SW480 (cell line): ENCODE measurements at places on chromosomes 4 and X.
A peak's percentile ranks its signal among the peaks of the same experiment; 100 is the strongest.

DNA sequence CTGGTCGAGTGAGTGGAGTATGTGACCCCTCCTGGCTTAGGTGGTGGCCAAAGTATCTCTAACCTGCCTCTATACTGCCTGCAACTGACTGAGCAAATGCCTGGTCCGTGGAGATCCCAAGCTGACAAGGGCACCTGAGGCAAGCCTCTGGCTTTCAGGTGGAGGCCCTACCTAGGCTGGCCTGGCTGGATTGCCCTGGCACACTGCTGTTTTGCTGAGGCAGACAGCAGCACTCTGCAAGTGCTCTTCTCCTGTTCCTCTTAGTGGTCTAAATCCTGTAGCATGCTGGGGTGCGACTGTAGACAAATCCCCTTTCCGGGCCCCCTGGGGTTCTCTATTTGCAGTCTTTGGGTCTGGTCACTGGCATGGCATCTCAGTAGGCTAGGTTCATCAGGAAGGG, 44.8 kb downstream of the PNMA5 start:
- DNase-seq, result no peak

DNA sequence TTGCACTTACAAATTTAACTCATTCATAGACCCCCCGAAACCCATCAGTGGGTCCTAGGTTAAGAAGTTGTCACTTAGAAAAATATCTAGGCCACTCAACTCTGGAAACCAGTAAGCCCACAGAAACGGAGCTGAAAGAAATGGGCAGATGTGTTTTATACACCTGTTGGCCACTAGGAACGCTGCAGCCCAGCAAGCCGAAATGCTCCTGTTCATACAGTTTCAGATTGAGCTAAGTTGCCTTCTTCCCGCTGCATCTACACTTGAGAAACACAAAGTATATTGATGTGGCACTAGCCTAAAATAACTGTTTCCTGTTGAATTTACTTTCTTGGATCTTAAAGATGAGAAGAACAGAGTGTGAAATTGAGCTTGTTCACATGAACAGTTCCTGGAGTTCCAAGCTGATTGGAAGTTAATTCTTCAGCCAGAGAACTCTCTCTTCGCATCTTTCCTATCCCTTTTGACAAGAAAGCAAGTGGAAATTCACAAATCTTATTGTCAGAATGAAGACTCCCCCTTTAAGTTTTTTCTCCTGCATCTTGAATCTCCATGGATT, 174.1 kb downstream of the RBMX2 start:
- no peak for DNase-seq

- DNase-seq, result no peak
These were observed 30.8 kb upstream of the MXD4 start for GRCh38 chr4:2292646-2293108.

DNA sequence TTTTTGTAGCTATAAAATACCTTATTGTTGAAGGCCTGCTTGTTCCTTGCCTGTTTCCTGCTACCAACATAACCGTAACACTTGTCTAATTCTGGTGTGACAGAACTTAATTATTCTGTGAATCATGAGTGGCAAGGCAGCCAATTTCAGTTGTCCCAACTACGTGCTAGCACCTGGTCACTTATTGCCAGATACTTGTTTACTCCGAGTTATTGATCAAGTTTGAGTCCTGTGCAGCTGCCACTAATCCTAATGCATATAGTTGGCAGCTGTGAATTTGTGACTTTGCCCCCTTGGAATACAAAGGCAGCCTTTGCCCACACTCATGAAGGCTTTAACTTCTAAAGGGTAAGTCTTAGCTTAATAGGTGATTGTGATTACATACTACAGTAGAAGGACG, 7.8 kb upstream of the RNF128 start:
- peak; percentile 11 for DNase-seq

- DNase-seq, result no peak
These were observed 178.4 kb upstream of the GPR101 start for GRCh38 chrX:137212078-137212632.

- no peak for DNase-seq
These were observed 348.0 kb upstream of the NR3C2 start for GRCh38 chr4:148790246-148790645.

- peak; percentile 69 for DNase-seq
These were observed 51.8 kb downstream of the RBPJ start for GRCh38 chr4:26372525-26373172.

DNA sequence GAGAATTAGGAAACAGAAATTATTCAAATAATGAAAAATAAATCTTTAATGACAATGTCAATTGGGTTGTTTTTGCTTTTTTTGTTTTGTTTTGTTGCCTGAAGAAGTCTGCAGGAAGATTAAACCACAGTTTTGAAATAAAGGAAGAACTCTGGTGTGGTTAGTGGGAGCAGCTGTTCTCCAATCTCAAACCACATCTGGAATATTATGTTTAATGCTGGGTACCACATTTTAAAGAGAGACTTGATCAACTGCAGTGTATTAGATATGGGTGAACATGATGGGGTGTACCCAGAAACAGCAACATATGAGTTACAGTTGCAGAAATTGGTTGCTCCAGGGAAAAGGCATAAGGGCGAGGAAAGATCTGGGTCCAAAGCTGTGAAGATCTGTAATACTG, 171.2 kb upstream of the RPL34 start:
- no peak for DNase-seq

DNA sequence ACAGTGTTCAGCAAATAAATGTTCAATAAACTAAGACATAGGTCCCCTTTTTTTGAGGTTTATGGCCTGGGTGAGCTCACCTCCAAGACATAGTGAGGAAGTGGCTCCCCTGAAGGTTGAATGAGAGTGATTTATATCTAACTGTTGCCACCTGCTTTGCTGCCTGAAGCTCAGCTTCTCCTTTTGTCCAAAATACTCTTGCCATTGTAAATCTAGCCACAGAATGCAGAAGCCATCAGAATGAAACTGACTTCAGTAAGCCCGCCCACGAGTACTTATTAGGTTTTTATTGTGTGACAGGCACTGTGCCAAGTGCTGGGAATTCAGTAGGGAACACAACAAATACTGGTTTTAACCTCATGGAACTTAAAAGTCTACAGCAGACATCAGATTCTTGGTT, 18.0 kb downstream of the SPINK2 start:
- no peak for DNase-seq

DNA sequence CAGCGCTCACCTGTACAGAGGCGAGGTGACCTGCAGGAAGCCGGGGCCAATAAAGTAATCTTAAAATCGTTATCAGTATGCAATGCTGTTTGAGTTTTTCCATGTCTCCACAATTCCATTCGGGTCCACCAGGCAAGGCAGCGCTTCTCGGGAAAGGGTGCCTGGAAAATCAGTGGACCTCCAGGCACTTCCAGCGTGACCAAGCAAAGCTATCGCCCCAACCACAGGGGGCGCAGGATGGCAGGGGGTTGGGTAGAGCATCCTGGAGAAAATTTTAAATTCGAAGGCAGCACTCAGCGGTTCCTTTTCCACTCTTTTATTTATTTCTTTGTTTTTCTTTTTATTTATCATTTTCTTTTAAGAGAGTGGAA, 5.4 kb upstream of the SOX3 start:
- no peak for DNase-seq

DNA sequence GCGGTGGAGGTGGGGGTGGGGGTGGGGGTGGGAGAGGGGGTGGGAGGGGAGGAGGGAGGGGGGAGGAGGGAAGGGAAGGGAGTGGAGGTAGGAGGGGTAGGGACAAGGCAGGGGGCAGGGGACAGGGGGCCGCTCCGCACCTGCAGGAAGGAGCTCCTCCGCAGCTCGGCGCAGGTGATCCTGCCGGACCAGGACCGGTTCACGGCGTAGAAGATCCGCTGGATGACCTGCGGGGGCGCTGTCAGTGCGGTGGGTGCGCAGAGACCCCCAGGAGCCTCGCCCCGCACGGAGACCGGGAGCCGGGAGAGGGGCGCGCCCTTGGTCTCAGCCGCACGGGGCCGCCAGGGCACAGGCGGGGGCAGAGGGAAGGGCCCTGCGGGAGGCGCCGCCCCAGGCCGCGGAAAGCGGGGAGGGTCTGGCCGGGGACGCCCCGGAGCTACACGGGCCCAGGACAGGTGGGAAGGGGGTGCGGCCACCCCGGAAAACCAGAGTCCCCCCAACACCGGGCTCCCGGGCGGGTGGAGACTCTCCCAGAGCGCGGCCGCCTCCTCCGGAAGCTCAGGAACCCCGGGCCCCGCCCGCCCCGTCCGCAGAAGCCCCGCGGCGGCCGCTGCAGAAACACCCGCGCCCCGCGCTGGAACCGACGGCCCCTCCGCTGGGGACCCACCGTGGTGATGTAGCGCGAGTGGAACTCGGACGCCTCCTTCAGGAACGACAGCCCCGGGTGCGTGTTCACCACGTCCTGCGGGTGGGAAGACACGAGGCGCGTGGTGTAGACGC, 27.6 kb upstream of the GTPBP6 start:
- no peak for DNase-seq
